Lung (tissue), 17 donors: ENCODE measurements at places on chromosomes 1 and 21. TPM values are rescaled to one million over a fixed set of nuclear protein-coding genes. Genes with fewer than 3 reads are reported as not detected.

The OR2W3 gene
- polyA plus RNA-seq = 0.35 TPM

The DHRS3 gene
- polyA plus RNA-seq = 56.7 TPM

The GBP2 gene
- 70.4 TPM for polyA plus RNA-seq

The MCL1 gene
- polyA plus RNA-seq = 307 TPM

The PGLYRP3 gene
- polyA plus RNA-seq = not detected

The EDN2 gene
- polyA plus RNA-seq = 0.85 TPM

The CYB5RL gene
- polyA plus RNA-seq = 2.2 TPM

The FLAD1 gene
- 31.9 TPM for polyA plus RNA-seq

The SLAMF1 gene
- polyA plus RNA-seq = 0.39 TPM

The OPRD1 gene
- polyA plus RNA-seq = 0.01 TPM

The C1orf210 gene
- polyA plus RNA-seq = 17.2 TPM

The RIPK4 gene
- 5.3 TPM for polyA plus RNA-seq

The RNU1-1 gene
- not detected for polyA plus RNA-seq

The C1QC gene
- 335 TPM for polyA plus RNA-seq

The KRTAP10-5 gene
- not detected for polyA plus RNA-seq

The PYCR2 gene
- polyA plus RNA-seq = 105 TPM

The NPHS2 gene
- not detected for polyA plus RNA-seq

The CNST gene
- 6.1 TPM for polyA plus RNA-seq

The ADGRB2 gene
- polyA plus RNA-seq = 0.89 TPM

The CCDC190 gene
- 2.5 TPM for polyA plus RNA-seq

The KRTAP13-2 gene
- polyA plus RNA-seq = not detected

The SPATA46 gene
- not detected for polyA plus RNA-seq

The CCDC27 gene
- not detected for polyA plus RNA-seq

The PIK3R3 gene
- polyA plus RNA-seq = 9.1 TPM

The PRRX1 gene
- 7.7 TPM for polyA plus RNA-seq
